ENCODE measurements at places on chromosomes 16 and 17.

GRCh38 chr17:75238684-75239191 lies 22.7 kb downstream of the GGA3 start:
- peak; percentile 63 for DNase-seq

DNA sequence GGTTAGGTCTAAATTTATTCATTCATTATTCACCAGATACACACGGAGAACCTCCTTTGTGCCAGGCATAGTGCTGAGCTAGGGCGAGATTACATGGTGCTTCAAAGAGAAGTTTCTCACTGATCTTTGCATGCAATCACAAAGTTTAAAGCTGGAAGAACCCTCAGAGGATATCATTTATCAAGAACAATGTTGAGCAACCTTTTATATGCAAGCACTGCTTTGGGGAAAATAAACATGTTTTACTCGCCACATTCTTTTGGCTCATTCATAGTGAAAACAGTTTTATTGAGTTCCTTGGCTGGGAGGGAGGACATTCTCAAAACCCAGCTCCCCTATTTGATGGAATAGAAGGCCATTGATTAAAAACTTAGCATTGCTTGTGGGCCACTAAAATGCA lies 49.8 kb upstream of the XYLT1 start:
- DNase-seq, result no peak

DNA sequence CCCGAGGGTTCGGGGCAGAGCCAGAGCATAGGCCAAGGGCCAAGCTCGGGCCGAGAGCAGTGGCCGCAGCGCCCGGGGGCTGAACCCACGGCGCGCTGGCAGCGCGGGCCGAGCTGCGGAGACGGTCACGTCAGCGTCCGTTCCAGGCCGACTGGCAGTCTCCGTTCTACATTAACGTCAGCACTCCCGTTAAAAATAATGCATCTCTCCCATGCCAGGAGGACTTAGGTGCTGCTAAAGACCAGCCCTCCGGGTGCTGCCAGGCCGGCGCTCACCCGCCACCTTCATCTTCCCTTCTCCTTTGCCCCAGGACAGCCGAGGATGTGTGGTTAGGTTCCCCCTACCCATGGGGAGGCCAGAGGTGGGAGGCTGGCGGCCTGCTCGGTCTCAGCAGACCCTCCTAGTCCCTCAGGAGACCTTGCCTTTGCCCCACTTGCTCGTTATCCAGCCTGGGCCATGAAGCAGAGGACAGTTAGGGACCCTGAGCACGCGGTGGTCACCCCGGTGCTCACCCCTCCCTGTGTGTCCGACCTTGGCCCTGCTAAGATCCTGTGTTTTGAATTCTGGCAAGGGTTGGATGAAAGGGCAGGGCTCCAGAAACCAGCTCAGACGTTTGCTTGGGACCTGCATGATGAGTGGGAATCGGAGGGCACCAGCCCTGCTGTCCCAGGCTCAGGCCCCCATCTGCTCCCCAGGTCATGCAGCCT lies 572 bp downstream of the MPG start:
- DNase-seq, result peak; percentile 23

- no peak for DNase-seq
Observed at GRCh38 chr17:82561429-82562035, 42.0 kb downstream of the FOXK2 start.

DNA sequence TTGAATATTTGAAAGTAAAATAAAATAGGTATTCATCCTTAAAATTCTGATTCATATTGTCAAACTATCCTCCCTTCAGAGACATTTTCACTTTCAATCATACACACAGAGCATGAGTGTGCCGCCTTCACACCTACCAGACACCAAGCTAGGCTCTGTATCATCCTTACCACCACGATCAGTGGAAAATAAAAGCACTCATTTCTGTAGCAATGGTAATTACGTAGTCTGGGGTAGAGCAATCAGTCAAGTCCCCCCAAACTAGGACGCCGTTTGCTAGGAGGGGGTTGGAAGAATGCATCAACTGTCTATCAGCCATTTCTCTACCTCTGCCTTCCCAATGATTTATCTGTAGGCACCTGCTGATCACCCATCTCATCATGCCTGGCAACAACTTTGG lies 84.6 kb upstream of the GRIN2A start:
- DNase-seq, result peak; percentile 27

GRCh38 chr17:65323049-65323448 lies 185.9 kb downstream of the RGS9 start:
- DNase-seq, result no peak

DNA sequence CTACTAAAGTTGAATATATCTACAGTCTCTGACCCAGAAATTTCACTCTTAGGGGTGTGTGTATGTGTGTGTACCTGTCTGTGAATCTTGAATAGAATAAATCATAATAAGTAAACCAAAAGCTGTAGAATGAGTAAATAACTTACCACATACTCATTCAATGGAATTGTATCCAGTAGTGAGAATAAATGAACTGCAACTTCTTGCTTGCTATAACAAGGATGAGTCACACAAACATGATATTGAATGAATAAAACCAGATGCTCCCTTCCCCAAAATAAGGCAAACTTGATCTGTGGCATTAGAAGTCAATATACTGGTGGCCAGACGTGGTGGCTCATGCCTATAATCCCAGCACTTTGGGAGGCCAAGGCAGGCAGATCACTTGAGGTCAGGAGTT lies 259.8 kb upstream of the MON1B start:
- no peak for DNase-seq

GRCh38 chr17:64458756-64459155 lies 9.8 kb downstream of the MILR1 start:
- no peak for DNase-seq

DNA sequence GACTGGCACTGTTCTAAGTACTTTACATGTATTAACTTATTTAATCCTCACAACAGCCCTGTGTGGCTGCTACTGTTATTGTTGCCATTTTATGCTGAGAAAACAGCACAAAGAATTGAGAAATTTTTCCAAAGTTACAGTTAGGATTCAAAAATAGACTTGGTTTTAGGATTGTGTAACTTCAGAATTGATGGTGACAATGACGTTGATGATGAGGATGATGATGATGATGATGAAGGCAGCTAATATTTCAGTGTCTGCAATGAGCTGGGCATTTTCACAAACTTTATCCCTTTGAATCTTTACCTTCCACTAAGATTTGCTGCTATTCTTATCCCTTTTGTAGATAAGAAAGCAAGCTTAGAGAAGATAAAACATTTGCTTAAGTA lies 22.1 kb downstream of the PRKCB start:
- no peak for DNase-seq

GRCh38 chr17:4636474-4637100 lies 4.9 kb downstream of the ALOX15 start:
- no peak for DNase-seq

DNA sequence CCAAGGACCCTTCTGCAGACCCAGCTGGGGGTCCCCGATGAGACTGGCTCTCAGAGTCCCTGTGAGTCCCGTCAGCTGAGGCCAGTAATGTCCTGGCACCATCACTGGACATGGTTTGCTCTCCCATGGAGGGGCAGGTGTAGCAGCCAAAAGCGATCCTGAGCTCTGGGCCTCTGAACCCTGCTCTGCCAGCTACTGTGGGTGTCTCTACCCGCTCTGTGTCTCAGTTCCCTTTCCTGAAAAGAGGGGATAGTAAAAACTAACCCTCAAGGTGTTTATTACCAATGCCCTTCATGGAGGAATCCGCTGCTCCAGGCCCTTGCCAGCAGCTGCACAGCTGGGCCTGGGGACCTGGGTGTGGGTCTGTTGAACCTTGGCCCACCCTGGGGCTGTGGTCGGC lies 8.8 kb downstream of the TUBB3 start:
- no peak for DNase-seq

GRCh38 chr17:58332778-58333735 lies 4.5 kb upstream of the TSPOAP1 start:
- peak; percentile 88 for DNase-seq

DNA sequence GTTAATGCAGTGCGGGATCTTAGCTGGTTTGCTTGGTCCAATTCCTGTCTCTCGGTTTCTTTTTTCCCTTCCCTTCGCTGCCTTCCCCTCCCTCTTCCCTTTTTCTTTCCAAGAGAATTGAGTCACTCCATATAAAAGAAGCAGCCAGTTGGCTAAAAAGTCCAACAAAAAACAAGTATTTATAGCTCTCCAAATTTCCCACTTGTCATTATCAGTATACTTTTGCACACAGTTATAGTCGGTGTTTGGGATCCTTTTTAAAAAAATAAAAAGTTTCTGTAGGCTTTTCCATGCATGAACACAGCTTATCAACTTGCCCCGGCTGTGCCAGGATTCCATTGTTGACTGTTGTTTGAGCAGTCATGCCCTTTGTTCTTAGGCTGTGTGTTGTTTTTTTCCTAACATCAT lies 24.9 kb downstream of the HMOX2 start:
- no peak for DNase-seq

DNA sequence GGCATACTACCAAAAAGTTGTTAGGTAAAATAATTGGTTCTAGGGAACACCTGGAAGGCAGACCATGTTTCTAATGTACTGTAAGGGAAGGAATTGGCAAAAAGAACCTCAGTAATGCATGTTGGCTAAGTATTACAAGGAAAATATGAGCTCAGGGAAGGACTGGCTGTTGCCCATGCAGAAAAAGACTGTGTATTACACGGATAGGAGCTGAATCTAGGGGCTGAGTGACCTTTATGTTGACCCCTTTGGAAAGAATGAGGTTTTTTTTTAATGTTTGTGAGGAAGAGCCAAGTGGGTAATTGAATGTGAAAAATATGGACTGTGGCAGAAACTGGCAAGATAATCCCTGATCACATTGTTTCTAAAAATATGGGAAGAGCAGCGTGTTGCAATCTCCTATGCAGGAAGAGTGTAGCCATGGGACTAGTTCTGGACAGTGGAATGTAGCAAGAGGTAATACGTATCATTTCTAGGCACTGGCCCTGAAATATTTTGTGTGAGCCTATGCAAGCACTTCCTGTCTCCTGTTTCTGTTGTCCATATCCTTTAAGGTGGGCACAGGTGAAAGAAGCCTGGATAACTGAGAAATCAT lies 95.1 kb upstream of the CNTNAP4 start:
- DNase-seq, result no peak

DNA sequence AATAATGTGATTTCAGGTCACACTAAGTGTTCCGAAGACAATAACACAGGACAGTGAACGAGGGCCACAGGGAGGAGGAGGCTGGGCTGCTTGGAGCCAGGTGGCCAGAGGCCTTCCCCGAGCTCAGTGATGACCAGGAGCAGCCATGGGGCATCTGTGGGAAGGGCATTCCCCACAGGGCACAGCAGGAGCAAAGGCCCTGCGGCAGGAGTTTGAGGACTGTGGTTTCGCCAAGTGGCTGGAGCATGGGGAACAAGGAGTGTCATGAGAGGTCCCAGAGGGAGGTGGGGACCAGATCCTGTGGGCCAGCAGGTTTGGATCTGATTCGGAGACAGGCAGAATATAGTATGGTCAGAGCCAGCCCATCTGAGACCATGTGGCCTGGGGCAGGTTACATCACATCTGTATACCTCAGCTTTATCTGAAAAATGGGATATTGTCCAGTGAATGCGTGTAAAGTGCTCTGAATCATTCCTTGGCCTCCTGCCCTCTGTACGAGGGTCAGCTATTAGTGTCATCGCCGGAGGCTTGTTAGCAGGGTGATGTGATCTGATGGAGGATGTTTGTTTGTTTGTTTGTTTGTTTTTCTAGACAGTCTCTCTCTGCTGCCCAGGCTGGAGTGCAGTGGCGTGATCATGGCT lies 176.8 kb downstream of the KATNIP start:
- no peak for DNase-seq

DNA sequence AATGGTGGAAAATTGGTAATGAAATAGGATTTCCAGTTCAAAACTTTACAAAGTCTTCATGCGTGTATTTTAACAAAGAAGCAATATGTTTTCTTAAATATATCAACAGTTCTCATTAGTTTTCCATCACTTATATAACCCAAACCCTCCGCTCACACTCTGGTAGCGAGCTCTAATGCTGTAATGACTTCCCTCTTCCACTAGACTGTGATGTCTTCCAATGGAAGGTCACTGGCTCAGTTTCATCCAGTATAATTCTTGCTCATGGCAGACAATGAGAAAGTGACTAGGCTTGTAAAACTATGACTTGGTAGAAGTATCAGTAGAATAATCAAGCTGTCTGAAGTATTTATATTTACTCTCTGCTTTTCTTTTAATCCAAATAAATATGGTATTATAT lies 32.8 kb downstream of the NETO2 start:
- no peak for DNase-seq

DNA sequence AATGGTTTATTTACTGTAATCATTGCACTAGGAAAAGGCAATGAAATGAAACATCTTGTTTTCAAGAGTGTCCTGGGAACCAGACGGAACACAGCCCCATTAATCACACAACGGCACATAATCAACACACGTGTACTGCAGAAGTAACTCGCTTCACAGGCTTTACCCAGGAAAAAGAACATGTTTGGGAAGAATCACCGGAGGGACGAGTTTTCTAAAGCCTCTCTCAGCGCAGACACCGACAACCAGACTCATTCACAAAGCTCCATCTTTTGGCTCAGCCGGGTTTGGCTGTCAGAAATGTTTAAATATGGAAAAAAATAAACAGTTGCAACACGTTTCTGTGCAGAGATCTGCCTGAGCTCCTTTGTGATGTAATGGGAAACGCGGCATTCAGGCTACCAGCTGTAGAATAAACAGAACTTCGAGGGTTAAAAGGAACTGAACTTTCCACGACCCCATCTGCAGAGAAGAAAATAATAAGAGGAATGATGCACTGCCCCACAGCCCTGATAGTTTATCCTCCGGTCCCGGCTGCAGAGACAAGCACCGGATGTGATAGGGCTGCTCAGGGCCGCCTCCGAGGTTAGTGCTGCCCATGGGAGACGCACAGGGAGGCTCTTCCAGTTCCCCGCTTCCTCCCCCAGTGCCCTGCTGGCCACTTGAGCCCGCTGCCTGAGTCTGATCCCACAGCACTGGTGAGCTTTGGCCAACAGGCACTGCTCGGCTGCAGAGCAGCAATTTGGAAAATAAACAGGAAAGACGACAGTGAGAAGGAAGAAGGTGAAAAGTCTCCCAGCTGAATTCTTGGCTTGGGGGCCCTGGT lies 119.8 kb downstream of the HIC1 start:
- DNase-seq, result no peak

- DNase-seq, result no peak
Observed at GRCh38 chr16:78249056-78249455, 149.6 kb downstream of the WWOX start.

DNA sequence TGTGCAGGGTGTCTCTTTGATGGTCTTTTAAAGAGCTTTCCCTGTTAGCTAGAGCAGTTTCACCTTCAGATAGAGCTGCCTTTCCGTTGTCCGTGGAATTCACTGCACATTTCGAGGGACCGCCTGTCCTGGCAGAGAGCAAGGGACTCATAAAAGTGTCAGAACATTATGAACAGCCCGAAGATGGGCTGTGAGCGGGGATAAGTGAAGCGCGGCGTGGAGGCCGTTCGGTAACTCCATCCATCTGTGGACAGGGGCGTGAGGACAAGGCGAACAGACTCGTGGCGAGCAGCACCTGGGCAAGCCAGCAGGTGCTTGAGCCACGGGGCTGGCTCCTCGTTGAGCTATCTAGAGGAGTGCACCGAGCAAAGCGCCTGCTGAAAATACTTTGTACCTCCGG lies 371.2 kb downstream of the MAF start:
- no peak for DNase-seq

GRCh38 chr16:583470-583814 lies 6.4 kb upstream of the RAB40C start:
- no peak for DNase-seq

All from activated CD4-positive, alpha-beta T cell treated with anti-CD3 and anti-CD28 coated beads, Interleukin-2, amount 50 U/mL, for 48 hours (primary cell).